ENCODE measurements at places on chromosomes 3 and 15. TPM values are rescaled to one million over a fixed set of nuclear protein-coding genes. Genes with fewer than 3 reads are reported as not detected.

Gene CEMIP
- total RNA-seq, result 0.61 TPM

Gene MAN2A2
- total RNA-seq, result 27.1 TPM

Gene ANKUB1
- not detected for total RNA-seq

Gene RTP3
- not detected for total RNA-seq

- no peaks in the 10 kb centered on the region for H3K27me3 ChIP-seq
- 0 out of 2 replicates have a peak overlapping the region, but pooled peaks have one; percentile 6 for H3K27ac ChIP-seq
- DNase-seq, result peak; percentile 43
- H3K4me1 ChIP-seq, result peaks cover 19% of the 10 kb centered on the region
- H3K36me3 ChIP-seq, result no peaks in the 10 kb centered on the region
- H3K4me3 ChIP-seq, result peak overlapping the region; percentile 75
These were observed 577 bp downstream of the ZNF148 start for GRCh38 chr3:125374501-125374995.

DNA sequence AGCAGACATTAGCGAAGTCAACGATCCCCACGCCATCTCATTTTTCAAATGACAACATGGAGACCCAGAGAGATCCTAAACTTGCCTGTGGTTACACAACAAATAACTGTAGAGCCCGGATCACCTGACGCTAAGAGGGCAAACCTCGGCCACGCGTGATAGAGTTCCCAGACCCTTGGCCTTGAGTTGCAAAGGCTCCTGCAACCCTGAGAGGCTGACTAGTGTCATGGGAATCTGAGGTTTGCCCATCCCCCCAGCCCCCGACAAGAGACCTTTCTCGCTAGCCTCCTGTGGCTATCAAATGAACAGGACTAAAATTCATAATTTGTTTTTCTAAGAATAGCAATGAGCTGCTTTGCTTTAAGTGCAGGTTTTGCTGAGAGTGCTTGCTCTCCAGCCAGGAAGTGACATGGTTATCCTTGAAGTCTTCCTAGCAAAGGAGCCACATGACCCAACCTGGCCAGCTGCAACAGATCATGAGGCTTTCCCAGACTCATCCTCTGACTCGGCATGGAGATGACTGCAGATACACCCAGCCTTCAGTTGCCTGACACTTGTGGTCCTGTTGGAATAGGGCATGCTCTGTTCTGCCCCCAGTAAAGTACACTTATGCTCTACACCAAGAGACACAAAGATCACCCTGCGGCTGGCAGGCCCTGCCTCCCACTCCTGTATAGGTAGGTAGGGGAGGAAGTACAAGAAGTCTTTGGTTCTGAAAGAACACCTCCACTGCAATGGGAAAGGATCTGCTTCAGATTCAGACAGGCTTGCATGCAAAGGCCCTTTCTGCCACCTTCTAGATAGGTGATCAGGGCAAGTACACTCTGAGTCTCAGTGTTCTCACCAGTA, 36.0 kb downstream of the MCF2L2 start:
- H3K4me3 ChIP-seq, result no peak overlapping the region
- H3K4me1 ChIP-seq, result peaks cover 5% of the 10 kb centered on the region
- no peak for DNase-seq
- H3K27ac ChIP-seq, result no peak overlapping the region

- H3K4me1 ChIP-seq, result no peaks in the 10 kb centered on the region
- no peak overlapping the region for H3K4me3 ChIP-seq
- DNase-seq, result no peak
- no peak overlapping the region for H3K27ac ChIP-seq
- H3K27me3 ChIP-seq, result peaks cover 93% of the 10 kb centered on the region
These were observed 41.0 kb downstream of the DGKG start for GRCh38 chr3:186320862-186321568.

DNA sequence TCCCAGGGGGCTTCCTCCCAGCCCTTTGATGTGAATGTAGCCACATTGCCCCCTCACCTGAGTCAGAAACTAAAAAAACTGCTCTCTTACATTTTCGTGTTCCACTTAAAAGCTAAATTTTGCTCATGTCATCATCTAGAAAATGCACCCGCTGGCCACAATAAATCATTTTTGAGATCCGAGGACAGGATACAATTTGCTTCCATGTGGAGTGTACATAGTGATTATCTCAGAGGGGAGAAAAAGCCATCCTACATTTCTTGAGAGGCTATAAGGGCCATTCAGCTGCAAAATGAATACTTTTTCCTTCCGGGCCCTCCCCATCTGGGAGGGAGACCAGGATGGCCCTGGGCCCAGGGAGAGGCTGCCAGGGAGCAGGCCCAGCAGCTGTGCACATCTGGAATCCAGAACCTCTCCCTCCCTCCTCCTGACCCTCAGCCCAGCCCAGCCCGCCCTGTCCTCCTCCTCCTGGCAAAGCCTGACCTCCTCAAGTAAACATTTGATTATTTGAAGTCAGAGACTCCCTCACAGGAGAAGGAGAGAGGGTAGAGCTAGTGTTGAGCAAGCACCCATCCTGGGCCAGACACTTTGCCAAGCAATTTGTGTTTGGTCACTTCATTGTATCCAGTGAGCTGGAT, 59.1 kb downstream of the CORO2B start:
- H3K27me3 ChIP-seq, result no peaks in the 10 kb centered on the region
- DNase-seq, result no peak
- H3K4me3 ChIP-seq, result no peak overlapping the region
- no peaks in the 10 kb centered on the region for H3K36me3 ChIP-seq

DNA sequence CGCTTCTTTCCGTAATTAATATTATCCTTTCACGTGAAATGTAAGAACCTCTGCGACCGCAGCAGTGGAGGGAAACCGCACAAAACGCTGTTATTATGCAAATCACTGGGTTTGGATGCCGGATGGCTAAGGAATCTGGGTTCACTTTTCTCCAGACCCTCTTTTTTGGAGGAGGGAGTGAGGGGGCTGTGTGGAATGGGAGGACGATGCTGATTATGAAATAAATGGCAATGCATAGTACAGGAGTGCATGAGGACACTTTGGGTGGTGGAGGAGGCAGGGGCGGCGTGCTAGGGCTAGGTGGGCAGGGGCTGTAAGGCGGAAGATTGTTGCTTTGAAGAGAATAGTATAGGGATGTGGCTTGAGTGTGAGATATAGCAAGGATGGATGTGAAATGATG, 1.8 kb downstream of the CADM2 start:
- no peak for DNase-seq
- H3K4me1 ChIP-seq, result no peaks in the 10 kb centered on the region
- no peaks in the 10 kb centered on the region for H3K36me3 ChIP-seq
- no peak overlapping the region for H3K4me3 ChIP-seq
